ENCODE measurements at places on chromosomes 3 and 15. TPM values are rescaled to one million over a fixed set of nuclear protein-coding genes. Genes with fewer than 3 reads are reported as not detected.

AADACL2 gene
- total RNA-seq, result not detected

GRCh38 chr15:31328428-31328968 is 1.9 kb downstream of the KLF13 start:
- no peaks in the 10 kb centered on the region for H3K27me3 ChIP-seq
- peak overlapping the region; percentile 93 for H3K4me3 ChIP-seq
- DNase-seq, result peak; percentile 86
- H3K27ac ChIP-seq, result peak overlapping the region; percentile 85

DNA sequence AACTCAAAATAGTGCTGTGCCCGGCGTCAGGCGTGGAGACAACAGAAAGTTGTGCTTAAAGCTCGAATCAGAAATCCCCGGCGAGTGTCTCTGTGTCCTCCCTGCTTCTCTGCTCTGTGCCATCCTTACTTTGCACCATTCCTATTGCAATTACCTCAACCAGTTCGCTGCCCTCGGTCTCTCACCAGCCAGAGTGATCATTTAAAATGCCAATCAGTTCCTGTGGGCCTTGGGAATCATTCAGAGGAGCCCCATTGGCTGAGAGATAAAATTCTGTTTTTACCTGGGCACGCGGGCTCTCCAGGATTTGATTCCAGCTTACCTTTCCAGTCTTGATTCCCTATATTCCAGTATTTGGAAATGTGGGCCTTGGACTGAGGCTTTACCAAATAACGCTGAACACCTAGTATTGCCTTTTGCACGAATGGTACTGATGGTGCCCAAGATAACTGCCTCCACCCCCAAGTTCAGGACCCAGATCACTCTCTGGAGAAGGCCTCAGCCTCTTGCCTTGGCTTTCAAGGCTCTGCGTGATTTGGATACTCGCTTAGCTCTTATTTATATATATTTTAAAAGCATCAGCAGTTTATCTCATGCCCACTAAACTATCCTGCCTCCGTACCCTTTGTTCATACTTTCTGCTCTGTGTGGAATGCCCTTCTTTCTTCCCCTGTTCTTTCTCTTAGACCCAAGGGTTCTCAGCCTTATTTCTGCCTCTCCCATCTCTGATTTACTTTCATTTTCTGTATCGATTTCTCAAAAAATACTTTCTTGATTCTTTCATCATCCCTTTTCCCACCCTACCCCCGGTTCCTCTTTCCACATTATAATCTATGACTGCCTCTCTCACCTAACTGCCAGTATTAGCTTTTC is 863 bp downstream of the PSMA4 start:
- no peaks in the 10 kb centered on the region for H3K27me3 ChIP-seq
- H3K27ac ChIP-seq, result peak overlapping the region; percentile 91
- peaks cover 28% of the 10 kb centered on the region for H3K4me1 ChIP-seq
- peak overlapping the region; percentile 88 for H3K4me3 ChIP-seq
- H3K36me3 ChIP-seq, result peaks cover 35% of the 10 kb centered on the region

- no peak overlapping the region for H3K4me3 ChIP-seq
- H3K4me1 ChIP-seq, result peaks cover 22% of the 10 kb centered on the region
- no peaks in the 10 kb centered on the region for H3K36me3 ChIP-seq
- no peak overlapping the region for H3K27ac ChIP-seq
- DNase-seq, result no peak
Measured at GRCh38 chr3:160758929-160759577, 3.0 kb downstream of the PPM1L start.

GRCh38 chr15:62983956-62984355 is 58.6 kb upstream of the TPM1 start:
- DNase-seq, result no peak
- no peak overlapping the region for H3K27ac ChIP-seq
- no peaks in the 10 kb centered on the region for H3K4me1 ChIP-seq
- peaks cover 18% of the 10 kb centered on the region for H3K27me3 ChIP-seq
- no peaks in the 10 kb centered on the region for H3K36me3 ChIP-seq

DNA sequence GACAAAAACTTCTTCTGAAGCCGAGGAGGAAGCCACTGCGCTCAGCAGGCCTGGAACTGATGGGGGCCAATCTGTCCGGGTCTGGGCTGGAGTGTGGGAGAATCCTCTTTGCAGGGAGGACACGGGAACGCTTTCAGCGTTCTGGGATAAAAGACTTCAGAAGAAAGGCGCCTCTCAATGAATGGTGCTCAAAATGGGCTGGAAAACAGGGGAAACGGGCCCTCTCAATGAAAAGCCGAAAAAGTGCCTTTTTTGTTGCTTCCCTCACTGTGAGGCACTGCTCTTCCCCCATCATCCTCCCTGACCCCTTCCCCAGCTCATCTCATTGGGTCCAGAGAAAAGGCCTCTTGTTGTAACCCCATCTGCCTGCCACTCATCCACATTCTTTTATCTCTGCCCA is 119.5 kb upstream of the LRIG1 start:
- H3K36me3 ChIP-seq, result no peaks in the 10 kb centered on the region
- no peak for DNase-seq
- H3K4me3 ChIP-seq, result no peak overlapping the region
- H3K27me3 ChIP-seq, result no peaks in the 10 kb centered on the region
- peaks cover 3% of the 10 kb centered on the region for H3K4me1 ChIP-seq

DNA sequence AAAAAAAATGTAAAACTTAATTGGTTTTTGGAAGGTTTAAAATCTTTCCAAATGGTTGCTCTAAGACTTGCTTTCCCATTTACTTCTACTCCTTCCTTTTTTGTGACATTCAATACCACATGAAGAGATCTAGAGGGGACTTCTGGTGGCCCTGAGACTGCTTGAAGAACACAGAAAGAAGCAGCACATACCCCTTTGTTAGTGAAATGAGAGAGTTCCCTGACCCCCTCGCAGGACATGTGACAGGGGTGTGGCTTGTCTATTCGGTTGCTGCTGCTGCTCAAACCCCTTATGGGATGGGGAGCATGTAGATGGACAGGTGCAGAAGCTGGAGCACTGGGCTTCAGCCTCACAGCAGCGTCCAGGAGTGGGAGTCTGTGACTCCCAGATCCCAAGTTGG is 71.0 kb downstream of the ZMAT3 start:
- H3K4me3 ChIP-seq, result no peak overlapping the region
- peaks cover 4% of the 10 kb centered on the region for H3K27me3 ChIP-seq
- no peak for DNase-seq
- peaks cover 15% of the 10 kb centered on the region for H3K36me3 ChIP-seq
- peaks cover 29% of the 10 kb centered on the region for H3K4me1 ChIP-seq

DNA sequence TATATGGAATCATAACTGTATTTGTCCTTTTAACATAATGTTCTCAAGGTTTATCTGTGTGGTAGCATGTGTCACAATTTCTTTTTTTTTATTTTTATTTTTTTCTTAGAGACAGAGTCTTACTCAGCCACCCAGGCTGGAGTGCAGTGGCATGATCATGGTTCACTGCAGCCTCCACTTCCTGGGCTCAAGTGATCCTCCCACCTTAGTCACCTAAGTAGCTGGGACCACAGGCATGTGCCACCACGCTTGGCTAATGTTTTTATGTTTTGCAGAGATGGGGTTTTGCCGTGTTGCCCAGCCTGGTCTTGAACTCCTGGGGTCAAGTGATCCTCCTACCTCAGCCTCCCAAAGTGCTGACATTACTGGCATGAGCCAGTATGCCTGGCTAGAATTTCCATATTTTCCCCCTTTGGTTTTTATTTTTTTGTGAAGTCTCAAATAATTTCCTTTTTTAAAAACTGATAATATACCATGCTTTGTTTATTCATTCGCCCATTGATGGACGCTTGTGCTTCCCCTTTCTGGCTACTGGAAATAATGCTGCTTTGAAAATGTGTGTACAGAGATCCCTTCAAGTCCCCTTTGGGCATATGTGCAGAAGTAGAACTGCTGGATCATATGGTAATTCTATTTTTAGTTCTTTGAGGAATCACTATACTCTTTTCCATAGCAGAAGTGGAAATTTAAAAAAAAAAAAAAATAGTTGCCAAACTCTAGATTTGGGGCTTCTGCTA is 28.4 kb downstream of the TMEM40 start:
- H3K36me3 ChIP-seq, result no peaks in the 10 kb centered on the region
- no peaks in the 10 kb centered on the region for H3K27me3 ChIP-seq
- H3K4me3 ChIP-seq, result no peak overlapping the region
- H3K27ac ChIP-seq, result no peak overlapping the region
- DNase-seq, result no peak
- no peaks in the 10 kb centered on the region for H3K4me1 ChIP-seq

DNA sequence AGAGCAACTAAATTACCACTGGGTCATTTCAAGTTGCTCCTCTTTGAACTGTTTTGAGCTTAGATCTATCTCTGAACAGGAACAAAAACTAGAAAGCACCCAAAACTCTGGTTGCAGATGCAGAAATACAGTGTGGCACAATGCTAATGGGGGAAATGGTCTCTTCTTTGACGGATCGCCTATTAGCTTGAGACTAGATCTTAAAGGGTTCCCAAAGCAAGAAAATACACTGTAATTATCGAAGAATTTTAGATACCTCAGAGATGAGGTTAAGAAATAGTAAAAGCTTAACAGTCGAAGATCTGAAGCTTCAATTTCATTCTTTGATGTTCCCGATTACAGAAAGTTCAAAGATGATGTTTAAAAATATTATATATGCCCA is 818 bp downstream of the PPP1R2 start:
- H3K27me3 ChIP-seq, result no peaks in the 10 kb centered on the region
- H3K4me1 ChIP-seq, result peaks cover 68% of the 10 kb centered on the region
- peak overlapping the region; percentile 88 for H3K27ac ChIP-seq
- H3K36me3 ChIP-seq, result peaks cover 33% of the 10 kb centered on the region
- peak overlapping the region; percentile 95 for H3K4me3 ChIP-seq
- no peak for DNase-seq

DNA sequence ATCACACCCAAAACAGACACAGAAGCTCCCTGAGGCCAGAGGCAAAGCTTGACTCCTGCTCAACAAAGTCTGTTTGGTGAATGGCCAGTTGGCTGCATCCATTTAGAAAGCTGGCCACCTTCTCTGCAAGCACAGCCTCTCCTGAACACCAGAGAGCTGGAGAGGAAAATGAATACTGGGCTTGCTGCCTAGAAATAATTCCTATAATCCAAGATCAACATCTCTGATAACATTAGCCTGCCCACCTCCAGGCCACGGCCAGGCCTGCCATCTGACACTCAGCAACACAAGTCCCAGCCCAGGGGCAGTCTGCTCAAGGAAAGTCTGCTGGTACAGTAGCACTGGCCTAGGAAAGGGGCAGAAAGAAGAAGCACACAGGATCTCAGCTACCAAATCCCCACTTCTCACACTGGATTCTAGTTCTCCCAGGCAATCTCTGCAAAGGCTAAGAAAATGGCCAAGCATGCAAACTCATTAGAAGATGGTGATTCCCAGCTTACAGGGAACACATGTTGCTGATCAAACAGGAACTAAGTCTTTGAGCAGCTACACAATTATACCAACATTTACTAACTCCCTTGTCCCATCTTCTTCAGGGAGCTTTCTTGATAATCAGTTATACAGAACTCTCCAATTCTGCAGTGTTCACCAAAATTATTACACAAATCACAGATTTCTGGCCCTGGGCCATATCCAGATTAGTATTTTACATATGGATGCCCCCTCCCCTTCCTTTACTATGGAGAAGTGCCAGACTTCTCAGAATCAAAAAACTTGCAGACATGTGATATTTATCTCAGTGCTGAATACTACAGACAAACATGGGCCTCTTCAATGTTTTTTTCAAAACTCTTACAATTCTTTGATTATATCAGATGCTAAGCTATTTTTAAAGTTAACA is 9.9 kb downstream of the TBC1D2B start:
- H3K27ac ChIP-seq, result peak overlapping the region; percentile 97
- peaks cover 23% of the 10 kb centered on the region for H3K4me1 ChIP-seq
- peaks cover 9% of the 10 kb centered on the region for H3K36me3 ChIP-seq
- H3K27me3 ChIP-seq, result no peaks in the 10 kb centered on the region
- DNase-seq, result no peak

DNA sequence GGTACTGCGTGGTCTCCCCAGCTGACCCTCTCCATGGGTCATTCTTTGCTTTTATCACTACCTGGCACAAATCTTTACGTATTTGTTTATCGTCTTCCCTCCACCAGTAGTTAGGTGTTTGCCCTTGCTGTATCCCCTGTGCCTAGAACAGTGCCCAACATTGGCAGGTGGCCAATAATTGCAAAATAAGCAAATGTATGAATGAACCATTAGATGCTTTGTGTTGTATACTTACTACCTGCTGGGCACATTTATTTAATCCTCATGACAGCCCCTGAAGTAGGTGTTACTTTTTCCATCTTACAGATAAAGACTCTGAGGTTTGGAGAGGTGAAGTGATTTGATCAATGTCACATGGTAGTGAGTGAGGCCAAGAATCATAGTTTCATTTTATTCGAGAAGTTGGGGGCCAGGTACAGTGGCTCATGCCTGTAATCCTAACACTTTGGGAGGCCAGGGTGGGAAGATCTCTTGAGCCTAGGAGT is 2.0 kb upstream of the TWF2 start:
- peaks cover 65% of the 10 kb centered on the region for H3K4me1 ChIP-seq
- DNase-seq, result no peak
- H3K27ac ChIP-seq, result peak overlapping the region; percentile 99

DNA sequence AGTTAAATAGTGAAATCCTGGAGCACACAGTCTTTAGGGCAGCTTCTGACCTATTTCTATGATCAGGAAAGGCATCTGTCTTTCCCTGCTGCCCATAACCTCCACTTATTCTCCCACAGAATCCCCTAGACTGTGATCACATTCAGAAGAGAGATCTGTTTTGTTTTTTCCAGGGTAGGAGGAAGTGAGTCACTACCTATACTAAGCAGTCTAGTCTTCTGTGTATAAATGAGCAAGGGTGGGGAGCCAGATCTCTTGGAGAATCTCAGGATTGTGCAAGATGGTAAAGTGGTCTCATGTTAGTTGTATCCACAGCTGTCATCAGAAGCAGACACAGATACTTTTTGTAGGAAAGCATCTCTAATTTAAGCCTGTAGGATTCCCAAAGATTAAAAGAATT is 11.8 kb upstream of the FBXO22 start:
- peaks cover 9% of the 10 kb centered on the region for H3K4me1 ChIP-seq
- no peaks in the 10 kb centered on the region for H3K27me3 ChIP-seq
- no peak overlapping the region for H3K27ac ChIP-seq
- DNase-seq, result no peak
- H3K4me3 ChIP-seq, result no peak overlapping the region
- peaks cover 4% of the 10 kb centered on the region for H3K36me3 ChIP-seq

- no peak for DNase-seq
- H3K27ac ChIP-seq, result no peak overlapping the region
Measured at GRCh38 chr3:148840451-148840850, 12.8 kb downstream of the CPB1 start.

GRCh38 chr3:65674226-65674625 is 364.5 kb downstream of the MAGI1 start:
- no peak overlapping the region for H3K4me3 ChIP-seq
- no peaks in the 10 kb centered on the region for H3K4me1 ChIP-seq
- no peak overlapping the region for H3K27ac ChIP-seq

DNA sequence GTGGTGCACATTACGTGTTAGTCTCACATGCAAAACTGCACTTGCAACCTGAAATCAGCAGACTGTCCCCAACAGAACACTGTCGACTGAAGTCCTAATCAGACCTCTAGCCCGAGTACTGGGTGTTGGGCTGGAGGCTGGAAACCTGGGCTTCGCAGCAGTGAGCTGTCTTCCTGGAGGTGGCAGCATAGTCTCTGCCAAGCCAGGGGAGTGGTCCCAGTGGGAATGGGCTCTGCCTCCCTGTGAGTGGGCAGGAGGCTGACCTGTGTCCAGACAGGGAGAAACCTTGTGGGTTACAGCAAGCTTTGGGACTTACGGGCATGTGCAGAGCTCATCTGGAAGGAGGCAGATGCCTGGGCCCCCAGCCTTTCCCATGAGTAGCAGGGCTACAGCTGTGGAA is 38.2 kb upstream of the MYZAP start:
- H3K4me3 ChIP-seq, result no peak overlapping the region
- H3K36me3 ChIP-seq, result no peaks in the 10 kb centered on the region
- no peak overlapping the region for H3K27ac ChIP-seq
- no peak for DNase-seq
- peaks cover 9% of the 10 kb centered on the region for H3K27me3 ChIP-seq
- H3K4me1 ChIP-seq, result no peaks in the 10 kb centered on the region

Measured in activated naive CD8-positive, alpha-beta T cell treated with anti-CD3 and anti-CD28 coated beads for 36 hours (primary cell).